ENCODE measurements at places on chromosomes 11 and 22.

GRCh38 chr11:114938799-114939198, 260.5 kb downstream of the NXPE2 start:
- no peak for DNase-seq

- no peak for DNase-seq
Observed at GRCh38 chr11:75100314-75100713, 3.6 kb upstream of the OR2AT4 start.

GRCh38 chr11:113488931-113489351, 13.7 kb upstream of the DRD2 start:
- no peak for DNase-seq

- no peak for DNase-seq
Observed at GRCh38 chr11:30902929-30903328, 316.8 kb upstream of the MPPED2 start.

GRCh38 chr11:36724742-36725385, 126.8 kb upstream of the RAG2 start:
- DNase-seq, result no peak

DNA sequence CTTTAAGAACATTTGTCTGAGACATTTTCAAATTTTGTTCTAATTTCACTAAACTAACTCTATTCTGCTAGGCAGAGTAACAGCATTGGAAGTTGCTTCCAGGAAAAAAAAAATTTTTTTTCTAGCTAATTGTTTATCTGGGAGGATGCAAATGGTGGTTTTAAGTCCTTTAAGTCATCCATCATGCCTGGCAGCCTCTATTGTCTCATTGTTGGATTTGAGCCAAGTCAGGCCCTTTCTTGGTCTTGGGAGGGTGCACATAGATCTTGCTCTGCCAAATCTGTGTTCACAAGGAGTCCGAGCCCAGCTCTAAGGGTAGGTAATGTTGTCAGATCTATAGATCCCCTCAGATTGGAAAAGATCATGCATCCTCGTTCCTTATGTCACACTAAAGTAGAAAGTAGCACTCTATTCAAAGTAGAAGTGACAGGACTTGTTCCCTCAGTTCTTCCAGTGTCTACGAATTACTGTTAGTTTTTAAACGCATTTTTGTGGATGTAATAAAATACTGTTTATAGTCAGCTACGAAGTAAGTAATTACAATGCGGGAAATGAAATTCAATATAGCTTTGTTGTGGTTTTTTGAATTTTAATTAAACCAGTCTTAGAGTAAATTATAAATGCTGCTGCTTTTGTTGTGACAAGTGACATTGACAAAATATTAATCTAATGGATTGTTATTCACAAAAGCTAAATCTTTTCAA, 166.0 kb upstream of the RASSF10 start:
- DNase-seq, result peak; percentile 28

DNA sequence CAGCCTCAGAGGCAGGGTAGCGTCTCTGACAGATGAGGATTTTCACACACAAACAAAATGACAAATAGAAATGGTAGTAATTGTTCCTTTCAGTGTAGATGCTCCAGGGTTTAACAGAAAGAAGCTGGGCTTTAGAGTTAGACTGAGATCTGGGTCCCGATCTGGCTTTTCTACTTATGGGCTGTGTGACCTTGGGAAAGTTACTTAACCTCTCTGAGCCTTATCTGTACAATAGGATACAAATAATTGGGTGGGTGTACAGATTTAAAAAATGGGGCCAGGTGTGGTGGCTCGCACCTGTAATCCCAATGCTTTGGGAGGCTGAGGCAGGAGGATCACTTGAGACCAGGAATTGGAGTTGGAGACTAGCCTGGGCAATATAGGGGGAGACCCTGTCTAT, 204.9 kb downstream of the CEP164 start:
- no peak for DNase-seq

DNA sequence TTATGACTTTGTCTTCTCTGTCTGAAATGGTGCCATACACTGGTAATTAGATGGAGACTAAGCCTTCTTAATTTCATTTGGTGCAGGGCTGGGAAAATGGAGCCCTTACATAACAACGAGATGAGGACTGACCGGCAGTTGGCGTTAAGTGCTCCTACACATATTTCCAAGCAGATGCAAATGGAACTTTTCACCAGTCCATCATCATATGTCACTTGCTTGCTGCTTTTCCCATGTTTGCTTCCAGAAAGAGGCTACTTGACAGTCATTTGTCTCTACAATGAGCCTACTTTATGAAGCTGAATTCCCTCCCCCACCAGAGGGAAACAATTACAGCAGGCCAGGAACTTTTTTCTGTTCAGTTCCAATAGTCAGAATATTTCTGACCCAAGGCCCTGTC, 32.6 kb downstream of the SVIP start:
- DNase-seq, result no peak

GRCh38 chr22:47395481-47395880, 633.0 kb downstream of the TBC1D22A start:
- no peak for DNase-seq

DNA sequence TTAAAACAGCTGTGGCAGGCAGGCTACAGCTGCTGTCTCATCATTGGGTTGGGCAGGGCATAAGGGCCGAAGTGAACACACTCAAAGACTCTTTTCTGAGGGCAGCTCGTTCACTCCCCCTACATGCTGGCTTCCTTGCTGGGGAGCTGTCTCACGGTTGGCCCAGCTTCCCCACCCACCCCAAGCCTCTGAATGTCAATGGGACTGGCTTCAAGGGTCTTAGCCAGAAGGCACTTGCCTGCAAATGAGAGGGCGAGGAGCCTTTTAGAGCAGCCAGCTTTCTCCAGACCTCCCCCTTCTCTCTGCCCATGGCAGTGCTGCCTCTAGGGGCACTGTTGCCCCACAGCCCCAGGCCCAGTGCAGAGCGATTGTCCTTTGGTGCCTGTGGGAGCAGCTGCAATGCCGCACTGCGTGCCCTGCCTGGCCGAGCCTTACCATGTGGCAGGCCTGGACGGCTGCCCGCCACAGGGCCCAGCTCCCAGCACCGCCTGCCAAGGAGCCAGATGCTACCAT, 94.7 kb upstream of the RASSF10 start:
- DNase-seq, result peak; percentile 60

DNA sequence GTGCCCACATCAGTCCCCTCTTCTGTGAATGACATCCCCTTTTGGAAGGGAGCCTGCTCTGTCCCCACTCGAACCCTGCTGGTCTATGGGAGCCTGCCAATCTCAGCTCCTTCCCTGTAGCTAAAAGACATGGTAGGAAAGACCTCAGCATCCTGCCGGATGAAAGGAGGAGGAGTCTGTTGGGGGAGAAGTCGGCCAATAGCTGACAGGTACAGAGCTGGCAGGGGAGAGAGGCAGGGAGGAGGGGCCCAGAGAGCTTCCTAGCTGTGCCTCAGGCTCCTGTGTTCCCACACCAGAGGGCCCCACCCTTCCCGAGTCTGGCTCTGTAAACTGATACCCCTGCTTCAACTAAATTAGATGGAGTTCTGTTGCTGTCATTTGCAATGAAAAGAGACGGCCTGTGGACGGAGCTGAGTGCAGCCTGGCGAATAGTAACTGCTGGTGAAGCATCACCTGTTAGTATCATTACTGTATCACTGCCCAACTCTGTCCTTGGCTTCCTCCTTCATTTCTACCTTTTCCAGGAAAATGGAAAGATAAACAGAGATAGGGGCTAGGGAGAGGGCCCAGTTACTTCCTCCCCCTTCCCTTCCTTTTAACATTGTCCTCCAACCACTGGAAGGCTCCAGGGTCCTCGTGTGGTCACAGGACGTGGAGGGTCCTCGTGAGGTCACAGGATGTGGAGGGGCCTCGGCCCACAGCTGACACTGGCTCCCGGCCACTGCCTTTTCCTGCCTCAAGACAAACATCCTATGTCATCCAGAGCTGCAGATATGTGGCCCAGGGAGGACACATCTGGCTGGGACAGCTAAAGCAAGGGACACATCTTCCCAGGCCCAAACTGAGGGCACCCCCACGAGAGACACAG, 15.1 kb downstream of the FXYD6 start:
- no peak for DNase-seq

- DNase-seq, result no peak
Observed at GRCh38 chr11:94046796-94047195, 25.6 kb downstream of the HEPHL1 start.

DNA sequence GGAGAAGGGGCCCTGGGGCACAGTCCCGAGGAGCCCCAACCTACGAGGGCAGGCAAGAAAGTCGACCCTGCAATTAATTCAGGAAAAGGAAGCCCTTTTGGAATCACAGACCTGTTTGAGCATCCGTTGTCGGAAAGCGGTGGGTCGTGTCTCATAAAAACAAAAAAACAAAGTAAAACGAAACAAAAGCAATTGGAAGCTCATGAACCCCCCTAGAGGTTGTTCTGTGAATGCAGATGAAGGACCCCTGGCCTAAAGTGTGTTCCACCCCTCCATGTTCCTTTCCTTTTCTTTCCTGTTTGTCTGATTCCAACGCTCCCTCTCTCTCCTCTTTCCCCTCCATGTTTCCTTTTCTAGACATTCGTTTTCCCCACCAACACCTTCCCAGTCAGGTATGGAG, 203.7 kb downstream of the GRIK4 start:
- peak; percentile 46 for DNase-seq

DNA sequence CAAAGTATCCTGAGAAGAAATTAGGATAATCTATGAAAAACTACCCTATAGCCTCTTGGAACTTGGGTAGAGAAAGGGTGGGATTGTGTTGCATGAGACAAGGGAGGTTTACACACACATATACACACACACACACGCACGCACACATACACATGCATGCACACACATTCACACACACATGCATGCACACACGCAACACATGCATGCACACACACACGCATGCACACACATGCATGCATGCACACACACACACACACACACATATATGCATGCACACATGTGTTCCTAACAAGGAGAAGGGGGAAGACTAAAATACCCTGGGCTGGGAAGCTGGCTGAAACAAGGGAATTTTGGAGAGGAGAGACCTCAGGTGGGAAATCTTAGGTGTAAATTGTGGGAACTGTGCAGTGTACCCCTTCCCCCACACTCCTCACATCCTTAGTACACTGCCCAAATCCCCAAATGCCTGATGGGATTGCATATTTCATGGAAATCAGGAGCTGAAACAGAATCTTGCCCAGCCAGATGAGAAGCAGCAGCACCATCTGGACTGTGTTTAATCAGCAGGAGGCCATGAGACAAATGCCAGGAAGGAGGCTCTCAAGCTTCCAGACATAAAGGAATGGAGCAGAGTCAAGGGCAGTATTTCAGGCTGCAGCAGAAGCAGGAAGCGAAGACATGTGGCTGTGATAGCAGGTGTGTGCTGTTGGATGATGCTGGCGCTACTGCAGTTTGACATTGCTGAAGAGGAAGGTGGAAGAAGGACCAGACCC, 14.6 kb upstream of the POLD3 start:
- DNase-seq, result no peak

DNA sequence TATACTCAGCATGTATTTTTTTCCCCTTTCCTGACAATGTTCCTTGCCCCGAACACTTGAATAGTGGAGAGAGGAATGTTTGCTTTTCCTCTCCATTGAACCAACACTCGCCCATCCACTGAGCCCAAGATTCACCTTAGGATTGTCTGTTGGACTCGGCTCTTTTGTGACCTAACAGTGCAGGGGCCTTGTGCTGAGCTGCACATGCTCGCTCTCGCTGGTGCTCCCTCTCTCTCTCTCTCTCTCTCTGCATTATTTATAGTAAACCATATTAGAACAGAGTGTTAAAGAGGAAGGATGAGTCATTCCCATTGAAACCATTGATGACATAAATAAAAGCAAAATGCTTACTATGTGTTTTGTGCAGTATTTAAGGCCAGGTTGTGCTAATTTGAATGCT, 20.7 kb downstream of the ZBTB16 start:
- DNase-seq, result no peak

GRCh38 chr11:102633385-102634026, 8.4 kb upstream of the MMP20 start:
- no peak for DNase-seq

DNA sequence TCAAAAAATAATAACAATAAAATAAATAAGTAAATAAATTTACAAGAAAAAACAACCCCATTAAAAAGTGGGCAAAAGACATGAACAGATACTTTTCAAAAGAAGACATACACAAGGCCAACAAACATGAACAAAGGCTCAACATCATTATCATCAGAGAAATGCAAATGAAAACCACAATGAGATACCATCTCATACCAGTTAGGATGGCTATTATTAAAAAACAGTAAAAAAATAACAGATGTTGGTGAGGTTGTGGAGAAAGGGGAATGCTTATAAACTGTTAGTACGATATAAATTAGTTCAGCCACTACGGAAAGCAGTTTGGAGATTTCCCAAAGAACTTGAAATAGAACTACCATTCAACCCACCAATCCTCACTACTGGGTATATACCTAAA, 44.6 kb downstream of the PRCP start:
- DNase-seq, result no peak

All from right kidney (tissue), 9 donors.